ENCODE measurements at places on chromosomes 16 and 17.

- DNase-seq: no peak
Measured at GRCh38 chr16:79283578-79283977, 317.0 kb downstream of the MAF start.

- no peak for DNase-seq
Measured at GRCh38 chr16:88412766-88413165, 30.0 kb downstream of the ZNF469 start.

- DNase-seq: no peak
Measured at GRCh38 chr17:50758989-50759544, 8.3 kb downstream of the ANKRD40CL start.

- DNase-seq: peak; percentile 34
Measured at GRCh38 chr16:31696968-31697743, 169.5 kb downstream of the AHSP start.

DNA sequence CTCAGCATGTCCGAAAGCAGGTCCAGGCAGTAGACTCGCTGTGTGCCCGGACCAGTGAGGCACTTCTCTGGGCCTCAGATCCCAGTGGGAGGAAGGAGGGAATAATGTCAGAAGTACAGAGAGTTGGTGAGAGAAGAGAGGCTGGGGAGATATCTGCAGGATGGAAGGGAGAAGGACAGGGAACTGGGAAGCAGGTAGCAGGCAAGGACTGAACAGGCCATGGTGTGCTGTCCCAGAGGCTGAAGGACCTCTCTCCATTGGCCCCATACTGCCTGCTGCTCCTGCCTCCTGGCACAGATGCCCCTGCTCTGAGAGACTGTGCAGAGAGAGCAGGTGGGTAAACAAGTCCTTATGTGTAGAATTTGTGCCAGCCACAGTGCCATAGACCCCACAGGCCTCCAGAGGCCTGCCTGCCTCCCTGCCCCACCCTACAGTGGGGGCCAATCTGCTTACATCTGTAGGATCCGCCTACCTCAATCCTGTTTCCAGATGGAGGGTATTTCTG is 34.2 kb upstream of the CRHR1 start:
- no peak for DNase-seq

DNA sequence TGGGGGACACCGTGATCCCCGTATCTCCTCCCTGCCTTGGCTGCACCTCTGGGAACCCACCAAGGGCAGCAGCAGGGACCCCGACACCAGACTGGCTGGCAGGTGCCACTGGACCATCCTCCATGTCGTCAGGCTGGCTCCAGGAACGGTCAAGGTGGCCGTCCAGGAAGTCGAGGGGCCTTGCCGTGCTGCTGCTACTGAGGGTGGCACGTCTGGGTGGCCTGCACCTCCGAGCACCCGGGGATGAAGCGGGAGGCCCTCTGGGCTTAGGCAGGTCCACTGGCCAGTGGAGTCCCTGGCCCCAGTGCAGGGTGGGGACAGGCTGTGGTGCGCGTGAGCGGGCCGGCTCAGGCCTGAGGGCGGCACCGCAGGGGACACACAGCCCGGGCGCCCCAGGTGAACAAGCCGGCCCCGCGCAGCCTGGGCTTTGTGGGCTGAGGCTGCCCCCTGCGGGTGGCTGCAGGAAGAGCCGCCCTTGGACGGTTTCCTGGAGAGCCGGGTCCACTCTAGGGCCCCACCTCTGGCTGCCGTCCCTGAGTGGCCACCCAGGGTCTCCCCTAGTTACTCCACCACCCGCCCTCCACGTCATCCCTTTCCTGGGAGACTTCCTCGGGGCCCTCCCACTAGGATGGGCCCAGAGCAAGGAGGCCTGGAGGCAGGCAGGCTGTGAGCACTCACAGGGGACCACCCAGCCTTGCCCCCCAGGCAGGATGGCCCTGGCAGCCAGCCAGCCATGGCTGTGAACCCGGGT is 42.8 kb upstream of the ZC3H18 start:
- peak; percentile 70 for DNase-seq

DNA sequence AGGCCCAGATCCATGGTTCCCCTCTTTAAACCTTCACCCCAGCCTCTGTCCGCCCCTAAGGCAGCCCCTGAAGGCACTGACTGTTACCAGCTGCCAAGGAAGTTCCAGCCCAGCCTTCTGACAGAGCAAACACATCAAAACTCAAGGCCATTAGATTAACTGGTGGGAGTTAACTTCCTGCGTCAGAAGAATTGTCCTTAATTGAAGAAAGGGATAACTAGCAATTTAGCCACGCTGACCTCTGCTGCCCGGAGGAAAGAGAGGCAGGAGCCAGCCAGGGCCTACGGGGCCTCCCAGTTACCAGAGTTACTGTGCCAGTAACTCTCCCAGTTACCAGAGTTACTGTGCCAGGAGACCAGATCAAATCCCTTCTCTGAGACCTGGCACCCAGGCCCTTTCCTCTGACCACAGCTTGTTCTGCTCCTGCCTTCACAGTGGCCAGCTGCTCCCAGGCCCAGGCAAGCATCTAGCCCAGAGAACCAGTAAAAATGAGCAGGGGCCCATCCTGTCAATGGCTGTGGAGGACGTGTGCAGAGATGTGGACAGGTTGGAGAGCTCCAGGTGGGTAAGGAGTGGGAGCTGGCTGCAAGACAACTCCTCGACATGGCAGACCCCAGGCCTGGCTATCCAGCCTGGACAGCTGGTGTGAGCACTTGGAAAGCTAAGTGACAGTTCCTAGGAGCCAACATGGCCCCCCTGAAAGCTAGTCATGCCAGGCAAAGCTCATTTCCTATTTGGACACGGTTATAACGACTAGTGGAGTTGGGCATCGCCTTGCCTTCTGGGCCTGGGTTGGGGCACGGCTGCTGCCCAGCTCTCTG is 2.8 kb upstream of the PITPNM3 start:
- no peak for DNase-seq

GRCh38 chr16:11990702-11991390 is 14.3 kb downstream of the SNX29 start:
- DNase-seq: no peak

DNA sequence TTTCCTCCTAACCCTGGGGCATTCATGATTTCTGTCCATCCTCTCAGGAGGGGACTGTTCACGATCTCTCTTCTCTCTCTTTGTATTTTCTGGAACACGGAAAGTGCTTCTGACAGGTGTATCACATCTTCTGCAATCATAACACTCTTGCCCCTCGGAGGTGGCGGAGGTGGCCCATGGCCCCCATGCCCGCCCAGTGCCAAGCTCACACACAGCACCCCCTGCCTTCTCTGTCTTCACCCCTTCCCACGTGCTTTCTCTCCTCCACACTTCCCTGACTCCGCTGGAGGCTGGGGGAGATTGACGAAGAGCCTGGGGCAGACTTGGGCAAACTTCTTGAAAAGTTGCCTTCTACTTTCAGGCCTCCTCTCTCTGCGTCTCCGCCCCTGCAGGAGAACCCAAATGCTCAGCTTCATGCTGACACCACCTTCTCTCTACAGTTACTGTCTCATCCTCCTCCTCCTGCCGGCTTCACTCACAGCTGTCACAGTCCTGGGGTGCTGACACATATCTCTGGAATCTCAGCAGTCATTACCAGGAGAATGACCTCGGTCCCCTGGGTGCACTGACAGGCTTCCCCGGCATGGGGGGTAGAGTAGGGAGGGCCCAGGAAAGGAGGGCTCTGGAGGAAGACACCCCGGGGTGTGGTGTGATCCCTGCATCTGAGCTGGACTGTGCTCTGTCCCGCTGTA is 127.1 kb downstream of the ENGASE start:
- DNase-seq: no peak

- DNase-seq: no peak
Measured at GRCh38 chr16:49588729-49589384, 215.3 kb downstream of the C16orf78 start.

- DNase-seq: no peak
Measured at GRCh38 chr17:4972752-4973151, 5.1 kb upstream of the SPAG7 start.

DNA sequence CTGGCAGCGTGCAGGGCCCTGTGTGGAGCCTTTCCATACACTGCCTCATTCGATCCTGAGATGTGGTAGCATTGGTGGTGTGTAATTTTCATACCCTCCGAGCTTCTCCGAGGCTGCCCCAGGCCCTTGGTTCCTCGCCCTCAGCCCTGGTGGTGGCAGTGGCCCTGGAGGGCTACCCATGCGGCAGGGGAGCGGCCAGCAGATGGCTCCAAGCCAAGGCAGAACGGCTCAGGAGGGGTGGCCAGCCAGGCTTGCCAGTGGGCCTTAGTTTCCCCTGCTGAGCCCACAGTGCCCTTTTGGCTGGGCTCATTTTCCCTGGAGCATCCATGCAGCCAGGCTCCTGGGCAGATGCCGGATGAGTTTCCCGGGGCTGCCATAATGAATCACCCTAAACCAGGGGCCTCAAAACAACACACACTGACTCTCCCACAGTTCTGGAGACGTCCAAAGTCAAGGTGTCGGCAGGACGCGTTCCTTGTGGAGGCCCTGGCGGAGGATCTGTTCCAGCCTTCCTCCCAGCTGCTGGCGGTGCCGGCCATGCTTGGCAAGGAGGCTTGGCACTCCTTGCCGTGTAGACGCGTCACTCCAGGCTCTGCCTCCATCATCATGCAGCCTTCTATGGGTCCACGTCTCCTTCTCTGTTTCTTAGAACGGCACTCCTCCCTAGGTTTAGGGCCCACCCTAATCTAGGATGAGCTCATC is 158.8 kb upstream of the GSE1 start:
- no peak for DNase-seq

DNA sequence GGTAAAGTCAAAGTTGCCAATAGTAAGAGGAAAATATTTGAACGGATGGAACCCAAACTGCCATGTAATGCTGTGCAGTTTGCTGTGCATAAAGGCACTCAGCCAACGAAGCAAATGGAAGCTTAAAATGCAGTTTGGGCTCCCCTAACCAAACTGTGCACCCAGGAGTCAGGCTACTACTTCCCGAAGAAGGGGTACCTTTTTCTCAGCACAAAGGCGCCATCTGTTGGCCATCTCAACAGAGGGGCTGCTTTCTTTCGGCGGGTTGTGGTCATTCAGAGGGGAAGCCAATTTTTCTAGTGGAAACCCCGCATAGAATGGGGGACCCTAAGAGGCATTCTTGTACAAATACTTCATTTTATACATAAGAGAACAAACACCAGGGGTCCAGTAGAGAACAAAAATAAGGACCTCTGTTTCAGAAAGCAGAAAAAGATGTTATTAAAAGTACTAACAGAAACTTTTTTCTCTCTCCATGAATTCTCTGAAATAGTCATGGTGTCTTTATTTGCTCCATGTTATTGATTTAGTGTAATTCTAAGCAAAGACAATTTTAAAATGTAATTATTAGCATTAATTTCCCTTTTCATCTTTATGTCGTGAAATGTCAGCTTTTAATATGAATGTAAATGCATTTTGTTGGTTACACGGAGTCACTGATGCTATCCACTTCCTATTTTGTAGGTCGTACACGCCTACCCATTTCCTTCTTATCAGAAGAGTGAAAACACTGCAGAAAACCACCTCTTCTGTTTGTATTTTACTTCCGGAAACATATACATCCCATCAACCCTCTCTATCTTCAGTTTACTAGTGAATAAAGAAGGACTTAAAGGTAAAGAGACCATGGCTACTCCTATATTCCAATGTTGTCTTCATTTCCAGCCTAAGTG is 453.3 kb downstream of the KCNJ2 start:
- peak; percentile 36 for DNase-seq

DNA sequence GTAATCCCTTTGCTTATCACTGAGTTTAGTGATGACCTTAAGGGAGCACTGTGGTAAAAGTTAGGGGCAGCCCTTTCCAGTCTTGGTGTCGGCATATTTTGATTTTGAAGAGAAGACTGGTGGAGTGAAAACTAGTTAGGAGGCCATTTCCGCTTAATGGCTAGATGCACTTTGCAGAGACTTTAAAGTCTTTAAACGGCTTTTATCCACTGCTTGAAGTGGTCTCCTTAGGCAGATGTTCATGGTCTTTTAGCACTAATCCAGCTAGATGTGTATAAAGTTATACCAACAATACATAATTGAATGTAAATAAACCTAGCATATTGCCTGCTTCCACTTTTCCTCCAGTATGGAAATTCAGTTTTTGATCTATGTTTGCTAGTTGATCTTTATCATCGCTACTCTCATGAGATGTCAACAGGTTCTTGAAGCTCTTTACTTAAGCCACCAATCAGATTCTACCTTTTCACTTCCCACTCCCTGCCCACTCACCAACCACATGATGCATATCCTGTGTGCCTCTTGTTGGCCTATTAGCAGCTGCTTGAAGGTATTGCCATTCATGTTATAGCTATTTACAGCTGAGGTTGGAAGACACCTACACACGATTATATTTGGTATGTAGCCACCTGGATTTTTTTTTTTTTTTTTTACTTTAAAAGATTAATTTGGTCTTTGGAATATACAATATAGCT is 132.0 kb downstream of the NLK start:
- no peak for DNase-seq

DNA sequence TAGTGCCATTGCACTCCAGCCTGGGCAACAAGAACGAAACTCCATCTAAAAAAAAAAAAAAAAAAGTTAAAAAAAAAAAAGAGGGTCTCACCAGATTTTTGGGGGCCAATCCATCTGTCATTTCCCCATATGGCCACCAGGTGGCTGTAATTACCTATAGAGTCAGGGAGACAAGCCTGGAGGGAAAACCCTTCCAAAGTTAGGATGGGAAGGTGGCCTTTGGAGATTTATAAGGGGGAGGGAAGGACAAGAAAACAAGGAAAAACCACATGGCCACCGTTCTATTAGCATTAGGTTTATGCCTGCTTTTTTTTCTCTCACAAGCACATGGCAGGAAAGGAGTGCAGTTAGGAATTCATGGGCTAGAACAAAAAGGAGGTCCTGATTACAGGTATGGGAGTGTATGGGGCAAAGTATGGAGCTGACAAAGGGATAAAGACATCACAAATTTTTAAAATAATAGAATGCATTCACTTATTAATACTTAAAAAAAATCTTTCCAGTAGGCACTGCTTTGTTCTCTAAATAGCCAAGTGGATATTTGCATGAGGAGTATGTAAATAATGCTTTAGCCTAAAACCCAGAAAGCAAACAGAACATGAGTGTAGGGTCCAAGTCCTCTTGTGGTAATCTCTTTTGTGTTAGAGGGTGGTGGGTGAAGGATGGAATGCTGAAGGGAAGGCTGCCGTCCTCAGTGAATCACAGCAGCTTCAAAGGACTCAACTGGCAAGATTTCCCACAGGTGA is 5.1 kb downstream of the CYB5D1 start:
- DNase-seq: peak; percentile 52

DNA sequence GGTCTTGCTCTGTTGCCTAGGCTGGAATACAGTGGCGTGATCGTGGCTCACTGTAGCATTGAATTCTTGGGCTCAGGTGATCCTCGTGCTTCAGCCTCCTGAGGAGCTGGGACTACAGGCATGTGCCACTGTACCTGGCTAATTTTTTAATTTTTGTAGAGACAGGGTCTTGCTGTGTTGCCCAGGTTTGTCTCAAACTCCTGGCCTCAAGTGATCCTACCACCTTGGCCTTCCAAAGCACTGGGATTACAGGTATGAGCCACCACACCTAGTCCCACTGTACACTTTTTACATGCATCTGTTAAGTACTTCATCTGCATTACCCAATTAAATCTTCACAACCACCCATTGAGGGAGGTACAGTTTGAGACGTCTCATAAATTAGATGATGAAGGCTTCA is 12.4 kb downstream of the TNRC6A start:
- no peak for DNase-seq

- DNase-seq: no peak
Measured at GRCh38 chr17:76452127-76452659, 759 bp downstream of the UBE2O start.

- DNase-seq: peak; percentile 46
Measured at GRCh38 chr16:10897134-10897533, 20.1 kb downstream of the CIITA start.

Measured in suppressor macrophage treated with lipopolysaccharide for 4 hours (primary cell).